ENCODE measurements at places on chromosomes 12 and 14.
A peak's percentile ranks its signal among the peaks of the same experiment; 100 is the strongest.

DNA sequence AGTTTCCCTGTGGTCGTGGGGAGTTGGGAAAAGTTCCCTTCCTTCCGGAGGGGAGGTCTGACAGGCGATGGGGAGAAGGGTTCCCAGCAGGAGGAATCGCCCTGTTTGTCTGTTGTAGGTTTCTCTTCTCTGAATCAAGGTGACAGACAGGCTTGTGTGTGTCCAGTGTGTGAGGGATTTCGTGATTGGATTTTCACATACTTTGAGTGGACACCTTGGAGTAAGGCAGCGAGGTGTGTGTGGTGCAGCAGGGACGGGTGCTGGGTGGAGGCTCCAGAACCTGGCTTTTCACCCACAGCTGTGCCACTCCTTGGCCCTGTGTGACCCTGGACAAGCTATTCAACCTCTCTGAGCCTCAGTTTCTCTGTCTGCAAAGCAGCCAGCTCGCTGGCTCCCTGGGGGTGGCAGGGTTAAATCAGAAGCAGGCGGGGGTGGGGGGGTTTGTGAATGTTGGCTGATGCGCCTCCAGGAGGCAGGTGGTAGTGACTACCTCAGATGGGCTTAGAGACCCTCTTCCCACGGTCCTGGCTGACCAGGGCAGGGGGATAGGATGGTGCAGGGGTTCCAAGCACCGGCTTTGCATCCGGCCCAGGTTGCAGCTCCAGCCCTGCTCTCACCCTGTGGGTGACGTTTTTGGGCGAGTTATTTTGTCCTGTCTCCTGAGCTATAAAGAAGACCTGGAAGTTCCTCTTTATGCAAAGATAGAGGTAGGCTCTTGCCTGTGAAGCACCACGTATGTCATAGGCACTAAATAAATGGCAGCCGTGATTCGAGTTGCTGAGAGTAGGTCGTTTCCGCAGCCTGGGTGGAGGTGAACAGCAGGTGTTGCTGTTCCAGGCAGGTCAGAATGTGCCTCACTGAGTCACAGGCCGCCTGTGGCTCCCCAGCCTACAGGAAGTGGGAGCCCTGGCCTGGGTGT lies 679 bp downstream of the BDKRB2 start:
- H3K27ac ChIP-seq = peak overlapping the region; percentile 63
- no peak for DNase-seq
- H3K27me3 ChIP-seq = no peaks in the 10 kb centered on the region
- no peaks in the 10 kb centered on the region for H3K36me3 ChIP-seq

DNA sequence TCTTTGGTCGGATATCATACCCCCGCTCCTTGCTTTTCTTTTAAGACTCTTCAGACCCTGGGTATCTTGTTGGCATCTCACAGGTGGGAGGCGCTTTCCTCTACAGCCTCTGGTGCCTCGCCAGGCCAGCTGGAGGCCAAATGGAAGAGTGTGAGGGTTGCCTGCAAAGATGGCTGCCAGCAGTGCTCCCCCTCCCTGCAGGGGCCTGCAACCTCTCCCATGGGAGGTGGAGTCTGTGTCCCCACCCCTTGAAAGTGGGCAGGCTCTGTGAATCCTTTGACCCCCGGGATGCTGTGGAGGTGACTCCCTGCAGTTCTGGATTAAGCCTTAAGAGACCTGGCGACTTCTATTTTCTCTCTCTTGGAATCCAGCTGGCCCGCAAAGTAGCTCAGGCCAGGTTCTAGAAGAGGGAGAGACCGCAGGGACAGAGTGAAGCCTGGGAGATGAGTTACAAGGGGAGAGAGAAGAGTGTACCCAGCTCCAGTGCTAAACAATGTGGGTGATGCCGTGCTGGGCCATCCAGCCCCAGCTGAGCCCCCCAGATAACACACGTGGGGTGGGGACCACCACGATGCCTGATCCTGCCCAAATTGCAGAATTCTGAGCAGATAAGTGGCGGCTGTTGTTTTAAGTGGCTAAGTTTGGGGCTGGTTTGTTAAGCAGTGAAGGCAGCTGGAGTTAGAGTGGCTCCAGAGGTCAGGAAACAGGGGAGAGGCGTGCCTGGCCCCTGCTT lies 37.9 kb upstream of the NCOR2 start:
- no peaks in the 10 kb centered on the region for H3K4me1 ChIP-seq
- DNase-seq = no peak
- no peaks in the 10 kb centered on the region for H3K27me3 ChIP-seq
- no peak overlapping the region for H3K4me3 ChIP-seq
- H3K36me3 ChIP-seq = no peaks in the 10 kb centered on the region

- H3K27me3 ChIP-seq = no peaks in the 10 kb centered on the region
- DNase-seq = no peak
- H3K36me3 ChIP-seq = peaks cover 3% of the 10 kb centered on the region
- no peak overlapping the region for H3K4me3 ChIP-seq
- peaks cover 15% of the 10 kb centered on the region for H3K4me1 ChIP-seq
Measured at GRCh38 chr12:49626836-49627235, 3.5 kb downstream of the PRPF40B start.

DNA sequence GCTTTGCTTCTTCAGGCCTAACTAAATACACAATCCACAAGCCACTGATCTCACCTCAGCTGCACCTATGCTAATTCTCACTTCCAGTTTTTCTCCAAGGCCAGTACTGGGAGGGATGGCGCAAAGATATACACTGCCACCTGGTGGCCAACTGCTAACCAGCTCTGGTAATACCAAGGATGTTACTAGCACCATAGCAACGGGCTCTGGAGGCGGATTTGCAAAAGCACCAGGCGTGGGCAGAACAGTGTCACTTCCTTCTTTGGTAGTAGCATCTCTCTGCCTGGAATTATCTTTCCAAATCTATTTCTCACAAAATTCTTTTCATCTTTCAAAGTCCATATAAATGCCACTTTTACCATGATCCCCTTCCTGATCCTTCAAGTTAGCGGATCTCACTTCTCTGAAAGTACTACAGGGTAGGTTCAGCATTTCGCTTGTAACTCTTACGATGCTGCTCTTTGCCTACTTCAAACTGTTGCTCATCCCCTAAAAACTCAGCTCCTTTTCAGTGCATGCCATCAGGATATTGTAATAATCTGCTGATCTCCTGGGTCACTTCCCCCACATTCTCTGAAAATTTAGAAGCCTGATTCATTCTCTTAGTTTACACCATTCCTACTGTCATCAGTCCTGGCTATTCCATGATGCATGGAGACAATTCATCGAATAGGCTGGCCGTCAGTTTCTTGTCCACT lies 37.1 kb upstream of the FOXJ2 start:
- no peak overlapping the region for H3K27ac ChIP-seq
- peak; percentile 90 for DNase-seq
- no peaks in the 10 kb centered on the region for H3K36me3 ChIP-seq
- H3K27me3 ChIP-seq = no peaks in the 10 kb centered on the region

- peak; percentile 94 for DNase-seq
- no peaks in the 10 kb centered on the region for H3K4me1 ChIP-seq
- peak overlapping the region; percentile 95 for H3K27ac ChIP-seq
- H3K4me3 ChIP-seq = peak overlapping the region; percentile 80
- H3K27me3 ChIP-seq = no peaks in the 10 kb centered on the region
Measured at GRCh38 chr12:53324779-53325510, 3.5 kb upstream of the AAAS start.

- H3K27me3 ChIP-seq = no peaks in the 10 kb centered on the region
- H3K27ac ChIP-seq = no peak overlapping the region
- H3K4me1 ChIP-seq = no peaks in the 10 kb centered on the region
- no peak overlapping the region for H3K4me3 ChIP-seq
- no peaks in the 10 kb centered on the region for H3K36me3 ChIP-seq
- DNase-seq = no peak
Measured at GRCh38 chr12:3348055-3348454, 142.9 kb upstream of the PRMT8 start.

GRCh38 chr14:22265319-22266141 lies 323.5 kb downstream of the DAD1 start:
- H3K27ac ChIP-seq = no peak overlapping the region
- H3K4me3 ChIP-seq = no peak overlapping the region
- no peak for DNase-seq
- H3K4me1 ChIP-seq = no peaks in the 10 kb centered on the region
- H3K27me3 ChIP-seq = no peaks in the 10 kb centered on the region
- no peaks in the 10 kb centered on the region for H3K36me3 ChIP-seq

- H3K36me3 ChIP-seq = no peaks in the 10 kb centered on the region
- no peaks in the 10 kb centered on the region for H3K27me3 ChIP-seq
- no peak for DNase-seq
- H3K4me1 ChIP-seq = peaks cover 26% of the 10 kb centered on the region
Measured at GRCh38 chr14:50059763-50060616, 56.4 kb downstream of the VCPKMT start.

GRCh38 chr12:114749065-114749464 lies 65.1 kb upstream of the TBX3 start:
- H3K27ac ChIP-seq = no peak overlapping the region
- H3K27me3 ChIP-seq = no peaks in the 10 kb centered on the region
- no peaks in the 10 kb centered on the region for H3K36me3 ChIP-seq
- no peak for DNase-seq
- H3K4me1 ChIP-seq = no peaks in the 10 kb centered on the region

DNA sequence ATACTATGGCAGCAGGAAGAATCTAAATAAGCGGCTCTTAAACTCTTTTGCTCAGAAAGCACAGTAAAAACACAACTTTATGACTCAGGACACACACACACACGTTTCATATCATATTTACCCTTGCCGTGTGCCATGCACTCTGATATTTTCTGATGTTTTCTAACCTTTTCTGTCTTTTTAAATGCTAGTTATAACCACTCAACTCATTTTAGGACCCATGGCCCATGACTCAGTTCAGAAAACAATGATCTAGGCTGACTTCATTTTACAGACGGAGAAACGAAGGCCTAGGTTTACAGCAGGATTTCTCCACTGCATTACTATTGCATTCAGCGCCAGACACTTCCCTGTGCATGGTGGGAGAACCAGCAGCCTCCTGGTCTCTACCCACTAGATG lies 9.1 kb downstream of the VWF start:
- peak overlapping the region; percentile 61 for H3K27ac ChIP-seq
- no peaks in the 10 kb centered on the region for H3K36me3 ChIP-seq
- H3K4me3 ChIP-seq = no peak overlapping the region
- DNase-seq = no peak
- H3K4me1 ChIP-seq = no peaks in the 10 kb centered on the region
- H3K27me3 ChIP-seq = no peaks in the 10 kb centered on the region

- no peaks in the 10 kb centered on the region for H3K36me3 ChIP-seq
- H3K4me3 ChIP-seq = no peak overlapping the region
- H3K27ac ChIP-seq = no peak overlapping the region
- DNase-seq = no peak
- no peaks in the 10 kb centered on the region for H3K27me3 ChIP-seq
Measured at GRCh38 chr12:87924149-87924548, 105.1 kb downstream of the C12orf50 start.

DNA sequence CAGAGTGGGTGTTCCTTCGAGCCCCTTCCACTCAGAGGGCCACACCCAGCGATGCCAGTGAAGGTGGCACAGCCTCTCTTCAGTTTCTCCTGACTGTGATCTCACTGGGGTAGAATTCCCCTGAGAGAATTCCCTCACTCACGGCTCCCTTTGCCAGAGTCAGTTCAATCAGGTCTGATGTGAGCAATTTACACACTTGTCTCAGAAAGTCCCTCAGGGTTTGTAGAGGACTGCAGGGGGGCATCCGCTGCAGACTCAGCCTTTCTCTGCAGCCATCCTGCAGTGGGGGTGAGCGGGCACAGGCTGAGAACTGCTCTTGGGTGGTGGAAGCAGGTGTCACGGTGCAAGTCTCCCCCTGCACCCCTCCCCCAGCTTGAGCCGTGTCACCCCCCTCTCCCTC lies 205.4 kb upstream of the PRMT8 start:
- peaks cover 53% of the 10 kb centered on the region for H3K36me3 ChIP-seq
- H3K27me3 ChIP-seq = no peaks in the 10 kb centered on the region
- peaks cover 12% of the 10 kb centered on the region for H3K4me1 ChIP-seq
- H3K27ac ChIP-seq = no peak overlapping the region
- DNase-seq = no peak
- no peak overlapping the region for H3K4me3 ChIP-seq

DNA sequence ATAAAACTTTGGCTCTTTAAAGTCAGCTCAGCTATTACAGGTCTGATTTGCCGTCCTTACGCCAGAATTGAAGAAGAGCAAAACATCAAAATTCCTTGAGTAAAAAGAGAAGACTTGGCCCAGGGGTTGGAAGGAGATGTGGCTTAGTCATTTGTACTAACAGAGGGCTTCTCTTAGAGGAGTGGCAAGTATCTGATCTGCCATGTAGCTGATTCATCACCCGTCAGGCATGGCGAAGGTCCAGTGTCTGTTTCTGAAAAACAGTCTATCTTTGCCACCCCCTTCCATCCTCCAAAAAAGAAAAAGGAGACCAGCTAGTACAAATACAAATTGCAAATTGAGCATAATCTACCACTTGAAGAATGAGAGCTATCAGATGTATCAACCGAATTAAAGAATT lies 91.9 kb downstream of the RAD52 start:
- no peak overlapping the region for H3K27ac ChIP-seq
- H3K36me3 ChIP-seq = peaks cover 42% of the 10 kb centered on the region
- H3K4me1 ChIP-seq = no peaks in the 10 kb centered on the region
- no peaks in the 10 kb centered on the region for H3K27me3 ChIP-seq

DNA sequence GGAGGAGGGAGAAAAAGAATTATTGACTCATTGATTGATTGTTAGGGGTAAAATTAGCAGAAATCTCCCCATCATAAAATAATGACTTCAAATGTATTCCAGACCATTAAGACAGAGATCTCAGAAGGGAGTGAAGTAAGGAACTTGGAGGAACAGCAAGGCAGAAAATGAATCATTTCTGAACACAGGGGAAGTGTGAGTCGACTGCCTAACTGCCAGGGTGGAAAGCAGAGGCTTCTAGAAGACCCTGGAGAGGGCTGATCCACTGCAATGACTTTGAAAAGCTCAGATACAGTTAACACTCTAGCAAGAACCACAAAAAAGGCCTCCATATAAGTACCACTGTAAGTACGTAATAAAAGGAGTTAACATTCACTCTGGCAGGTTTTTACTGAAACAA lies 9.7 kb downstream of the GLTP start:
- DNase-seq = no peak
- no peaks in the 10 kb centered on the region for H3K27me3 ChIP-seq
- peaks cover 6% of the 10 kb centered on the region for H3K4me1 ChIP-seq
- H3K4me3 ChIP-seq = no peak overlapping the region
- no peaks in the 10 kb centered on the region for H3K36me3 ChIP-seq

DNA sequence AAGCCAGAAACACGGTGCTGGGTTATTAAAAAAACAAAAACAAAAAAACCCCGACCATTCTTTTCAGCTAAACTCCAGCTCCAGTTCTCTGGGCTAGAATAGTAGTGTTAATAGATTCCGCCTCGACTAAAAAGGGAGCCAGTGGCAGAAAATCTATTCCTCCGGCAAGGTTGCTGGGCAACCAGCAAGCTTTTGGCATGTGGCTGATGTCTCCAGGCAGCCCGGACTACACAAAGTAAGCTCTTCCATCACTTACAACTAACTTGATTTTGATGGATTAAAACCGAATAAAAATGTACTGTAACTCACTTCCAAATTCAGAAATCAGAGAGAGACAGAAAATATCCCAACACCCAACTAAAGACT lies 126.4 kb upstream of the FOXN3 start:
- no peaks in the 10 kb centered on the region for H3K4me1 ChIP-seq
- no peaks in the 10 kb centered on the region for H3K36me3 ChIP-seq
- no peak overlapping the region for H3K4me3 ChIP-seq
- H3K27ac ChIP-seq = no peak overlapping the region
- no peak for DNase-seq
- no peaks in the 10 kb centered on the region for H3K27me3 ChIP-seq

- no peaks in the 10 kb centered on the region for H3K27me3 ChIP-seq
- DNase-seq = no peak
- H3K4me3 ChIP-seq = no peak overlapping the region
- H3K36me3 ChIP-seq = no peaks in the 10 kb centered on the region
Measured at GRCh38 chr12:121581686-121582429, 1.0 kb upstream of the KDM2B start.

Measured in right atrium auricular region (tissue), 2 donors.